Activated naive CD8-positive, alpha-beta T cell treated with anti-CD3 and anti-CD28 coated beads, Interleukin-2, amount 10 ng/mL, durations not matched to agents 7 days and 5 days (primary cell): ENCODE measurements at places on chromosomes 7 and 10. TPM values are rescaled to one million over a fixed set of nuclear protein-coding genes. Genes with fewer than 3 reads are reported as not detected.

GPAM gene
- 7.8 TPM for total RNA-seq

GRCh38 chr7:76196786-76197185 lies 4.9 kb upstream of the SRRM3 start:
- H3K27me3 ChIP-seq: peaks cover 4% of the 10 kb centered on the region
- no peaks in the 10 kb centered on the region for H3K36me3 ChIP-seq
- H3K27ac ChIP-seq: no peak overlapping the region
- no peak for DNase-seq

FOXP2 gene
- total RNA-seq: not detected

- H3K4me3 ChIP-seq: no peak overlapping the region
- H3K36me3 ChIP-seq: peaks cover 14% of the 10 kb centered on the region
- peaks cover 13% of the 10 kb centered on the region for H3K4me1 ChIP-seq
- no peak overlapping the region for H3K27ac ChIP-seq
- DNase-seq: no peak
Observed at GRCh38 chr7:102393467-102393866, 2.7 kb upstream of the PRKRIP1 start.

DNA sequence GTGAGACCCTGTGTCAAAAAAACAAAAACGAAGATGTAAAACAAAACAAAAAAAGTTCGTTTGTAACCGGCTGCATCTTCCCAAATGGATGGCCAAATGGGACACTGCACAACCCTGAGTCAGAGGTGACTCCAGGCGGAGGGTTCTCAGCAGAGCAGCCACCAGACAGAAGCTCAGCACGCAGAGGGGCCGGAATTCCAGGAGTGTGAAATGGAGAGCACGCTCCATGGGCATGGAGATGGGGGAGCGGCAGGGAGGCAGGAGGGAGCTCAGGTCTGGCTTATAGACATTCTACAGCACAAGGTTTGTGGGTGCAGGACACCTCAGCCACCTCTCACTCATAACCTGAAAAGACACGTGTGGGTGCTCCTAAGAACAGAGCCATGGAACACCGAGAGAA lies 227.0 kb downstream of the MAD1L1 start:
- no peaks in the 10 kb centered on the region for H3K27me3 ChIP-seq
- no peaks in the 10 kb centered on the region for H3K36me3 ChIP-seq
- H3K4me3 ChIP-seq: no peak overlapping the region
- H3K4me1 ChIP-seq: no peaks in the 10 kb centered on the region
- DNase-seq: no peak
- no peak overlapping the region for H3K27ac ChIP-seq

DDX50 gene
- 49.3 TPM for total RNA-seq

DNA sequence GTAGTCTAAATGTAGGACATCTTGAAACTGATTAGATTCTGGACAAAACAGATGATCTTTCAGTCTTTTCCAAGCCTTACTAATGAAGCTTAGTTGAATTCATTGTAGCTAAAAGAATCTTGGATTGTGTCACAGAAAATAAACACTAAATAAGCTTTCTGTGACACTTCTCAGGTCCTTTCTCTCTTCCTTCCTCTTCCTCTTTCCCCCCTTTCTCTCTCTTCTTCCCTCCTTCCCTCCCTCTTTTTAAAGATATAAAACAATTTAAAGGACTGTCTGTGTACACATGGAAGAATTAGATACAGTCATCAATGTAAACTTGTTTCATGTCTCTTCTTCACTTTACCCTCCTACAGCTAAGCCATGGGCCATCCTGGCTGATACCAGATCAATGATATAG lies 5.3 kb upstream of the COMMD3 start:
- no peak for DNase-seq
- H3K36me3 ChIP-seq: no peaks in the 10 kb centered on the region
- no peak overlapping the region for H3K27ac ChIP-seq
- H3K4me3 ChIP-seq: no peak overlapping the region

DNA sequence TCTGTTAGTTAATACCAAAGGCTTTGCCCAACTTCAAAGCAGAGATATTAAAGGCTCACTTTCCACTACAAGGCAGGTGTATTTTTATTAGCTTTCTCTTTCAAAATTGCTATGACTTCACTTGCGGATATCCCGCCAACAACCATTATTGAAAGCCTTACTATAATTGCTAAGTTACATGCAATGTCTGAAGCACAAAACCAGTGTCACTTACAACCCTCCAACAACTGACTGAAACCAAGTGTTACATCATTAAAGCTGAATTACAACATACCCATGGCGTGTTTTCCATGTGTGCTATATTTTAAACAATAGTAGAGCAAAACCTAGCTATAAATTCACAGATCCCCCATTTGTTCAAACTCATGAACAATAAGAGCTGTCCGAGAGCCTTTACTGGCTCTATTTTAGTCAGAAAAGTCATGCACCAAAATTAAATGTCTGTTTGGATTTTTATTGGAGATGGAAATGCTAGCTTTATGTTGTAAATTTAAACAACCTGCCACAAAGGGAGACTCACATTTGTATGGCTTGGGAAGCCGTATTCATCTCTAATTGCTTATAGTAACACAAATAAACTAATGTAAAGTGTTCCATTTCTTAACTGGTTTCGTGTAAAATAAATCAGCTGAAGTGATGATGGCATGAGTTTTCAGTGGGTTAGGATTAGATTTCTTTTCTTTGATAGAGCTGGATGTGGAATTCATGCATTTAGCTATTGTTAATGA lies 227.1 kb downstream of the AGMO start:
- no peaks in the 10 kb centered on the region for H3K36me3 ChIP-seq
- no peaks in the 10 kb centered on the region for H3K27me3 ChIP-seq
- no peak overlapping the region for H3K4me3 ChIP-seq
- H3K27ac ChIP-seq: no peak overlapping the region

- no peak overlapping the region for H3K4me3 ChIP-seq
- no peaks in the 10 kb centered on the region for H3K27me3 ChIP-seq
- no peak overlapping the region for H3K27ac ChIP-seq
- no peaks in the 10 kb centered on the region for H3K4me1 ChIP-seq
- no peak for DNase-seq
- no peaks in the 10 kb centered on the region for H3K36me3 ChIP-seq
Observed at GRCh38 chr10:36171953-36172940, 530.2 kb upstream of the FZD8 start.

DNA sequence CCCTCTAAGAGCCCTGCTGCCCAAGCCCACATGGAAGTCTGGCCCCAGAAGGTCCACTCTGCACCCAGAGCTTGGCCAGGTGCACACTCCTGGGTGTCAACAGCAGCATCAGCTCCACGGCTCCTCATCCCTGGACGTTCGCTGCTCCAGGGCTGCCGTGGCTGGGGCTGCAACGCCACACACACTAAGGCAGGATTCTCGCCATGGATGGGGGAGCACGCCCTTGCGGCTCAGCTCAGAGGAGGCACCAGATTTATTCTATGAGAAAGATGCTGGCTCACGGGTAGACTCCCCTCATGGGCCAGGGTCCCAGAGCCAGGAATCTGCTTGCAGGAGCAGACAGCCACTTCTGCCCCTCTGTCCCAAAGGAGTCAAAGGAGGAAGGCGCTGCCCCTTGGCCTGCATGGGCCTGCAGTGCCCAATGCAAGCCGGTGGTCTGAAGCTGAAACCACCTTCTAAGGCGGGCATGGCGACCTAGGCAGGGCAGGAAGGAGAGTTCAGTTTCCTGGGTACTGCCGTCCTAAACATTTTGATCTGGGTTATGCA lies 42.1 kb downstream of the CFAP46 start:
- DNase-seq: peak; percentile 7
- peaks cover 8% of the 10 kb centered on the region for H3K27me3 ChIP-seq
- peaks cover 9% of the 10 kb centered on the region for H3K4me1 ChIP-seq
- H3K36me3 ChIP-seq: no peaks in the 10 kb centered on the region
- no peak overlapping the region for H3K4me3 ChIP-seq

ENTPD1 gene
- total RNA-seq: 10.9 TPM

GRCh38 chr10:11245510-11245909 lies 227.8 kb downstream of the CELF2 start:
- no peak for DNase-seq
- no peaks in the 10 kb centered on the region for H3K27me3 ChIP-seq
- H3K4me1 ChIP-seq: peaks cover 27% of the 10 kb centered on the region
- peaks cover 23% of the 10 kb centered on the region for H3K36me3 ChIP-seq
- H3K4me3 ChIP-seq: no peak overlapping the region

GRCh38 chr10:101775273-101776160 lies at the start of gene FGF8:
FGF8 (minus strand) TSS chr10:101776114; CDS start chr10:101775900, 214 bp downstream.
- DNase-seq: peak; percentile 39
- peaks cover 67% of the 10 kb centered on the region for H3K27me3 ChIP-seq
- peaks cover 2% of the 10 kb centered on the region for H3K36me3 ChIP-seq
- H3K4me3 ChIP-seq: no peak within 1 kb of the TSS

DNA sequence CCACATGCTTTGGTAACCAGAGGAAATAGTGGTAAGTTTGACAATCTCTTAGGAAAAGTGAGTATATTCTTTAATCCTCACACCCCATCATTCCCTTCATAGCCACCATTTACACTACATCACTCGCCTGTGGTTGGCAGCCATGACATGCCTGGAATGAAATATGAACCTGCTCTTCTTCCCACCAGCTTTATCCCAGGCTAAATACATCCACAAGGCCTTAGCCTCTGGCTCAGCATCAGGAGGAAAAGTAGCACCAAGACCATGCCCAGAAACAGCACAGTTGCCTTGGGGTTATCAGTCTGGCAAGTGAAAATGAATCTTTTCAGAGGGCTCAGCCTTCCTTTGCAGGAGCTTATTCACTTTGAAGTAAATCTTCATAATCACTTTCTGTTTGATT lies 40.3 kb downstream of the SGCE start:
- no peak for DNase-seq
- no peak overlapping the region for H3K4me3 ChIP-seq
- peaks cover 5% of the 10 kb centered on the region for H3K27me3 ChIP-seq
- H3K4me1 ChIP-seq: peaks cover 1% of the 10 kb centered on the region
- H3K27ac ChIP-seq: no peak overlapping the region

DNA sequence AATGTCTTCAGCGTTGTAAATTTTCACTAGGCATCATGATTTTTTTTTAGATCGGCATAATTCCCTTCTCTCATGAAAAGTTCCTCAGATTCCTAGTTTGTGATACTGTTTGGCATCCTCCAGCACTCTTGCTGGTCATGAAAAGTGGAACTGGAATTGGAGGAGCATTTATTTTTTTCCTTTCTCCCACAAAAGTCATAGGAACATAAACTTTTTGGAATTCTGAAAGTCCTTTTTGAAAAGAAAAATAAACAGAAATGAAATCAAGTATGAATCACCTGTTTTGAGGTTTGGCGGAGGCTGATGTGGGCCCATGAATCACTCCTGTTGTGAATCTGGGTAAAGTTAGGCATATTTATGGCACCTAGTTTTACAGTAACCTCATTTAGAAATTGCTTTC lies 17.7 kb downstream of the CACNB2 start:
- no peaks in the 10 kb centered on the region for H3K36me3 ChIP-seq
- no peaks in the 10 kb centered on the region for H3K4me1 ChIP-seq
- H3K4me3 ChIP-seq: no peak overlapping the region
- no peak for DNase-seq

PLXNA4 gene
- 16.5 TPM for total RNA-seq

GPR85 gene
- not detected for total RNA-seq

TBC1D12 gene
- 0.17 TPM for total RNA-seq

- no peak overlapping the region for H3K27ac ChIP-seq
- DNase-seq: no peak
- no peak overlapping the region for H3K4me3 ChIP-seq
- peaks cover 4% of the 10 kb centered on the region for H3K4me1 ChIP-seq
- H3K27me3 ChIP-seq: no peaks in the 10 kb centered on the region
- peaks cover 17% of the 10 kb centered on the region for H3K36me3 ChIP-seq
Observed at GRCh38 chr7:35874886-35875285, 74.0 kb downstream of the SEPTIN7 start.

ABCC2 gene
- 2.5 TPM for total RNA-seq

ARHGEF35 gene
- total RNA-seq: 2.5 TPM

GRCh38 chr10:49280001-49280408 lies 19.0 kb upstream of the C10orf71 start:
- peaks cover 7% of the 10 kb centered on the region for H3K4me1 ChIP-seq
- no peak overlapping the region for H3K4me3 ChIP-seq
- H3K27ac ChIP-seq: no peak overlapping the region
- DNase-seq: no peak
- H3K36me3 ChIP-seq: no peaks in the 10 kb centered on the region

GRCh38 chr10:31765541-31765940 lies 163.1 kb downstream of the ARHGAP12 start:
- DNase-seq: no peak
- H3K36me3 ChIP-seq: no peaks in the 10 kb centered on the region

GRCh38 chr7:102081244-102081627 lies 205.4 kb upstream of the SH2B2 start:
- H3K4me3 ChIP-seq: no peak overlapping the region
- H3K27ac ChIP-seq: peak overlapping the region; percentile 9
- no peaks in the 10 kb centered on the region for H3K27me3 ChIP-seq
- DNase-seq: no peak

DNA sequence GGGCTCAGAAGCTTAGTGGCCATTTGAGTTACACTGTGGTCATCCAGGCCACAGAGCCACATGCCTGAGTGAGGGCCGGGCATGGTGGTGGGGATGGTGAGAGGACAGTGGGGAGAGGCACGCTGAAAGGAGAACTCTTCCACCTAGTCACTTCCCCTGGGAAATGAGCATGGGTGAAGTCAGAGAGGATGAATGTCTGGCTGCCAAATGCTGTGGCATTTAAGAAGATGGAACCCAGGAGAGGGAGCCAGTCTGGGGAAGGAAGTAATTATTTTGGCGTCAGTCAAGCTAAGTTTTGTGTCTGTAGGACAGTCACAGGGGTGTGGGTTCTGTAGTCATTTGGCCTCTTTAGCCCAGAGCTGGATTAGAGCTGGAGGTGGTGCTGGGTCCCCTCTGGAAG lies 86.0 kb upstream of the PODXL start:
- no peaks in the 10 kb centered on the region for H3K36me3 ChIP-seq
- no peak for DNase-seq
- no peaks in the 10 kb centered on the region for H3K27me3 ChIP-seq
- no peak overlapping the region for H3K27ac ChIP-seq
- H3K4me3 ChIP-seq: no peak overlapping the region
- no peaks in the 10 kb centered on the region for H3K4me1 ChIP-seq

PNLIP gene
- not detected for total RNA-seq

DNA sequence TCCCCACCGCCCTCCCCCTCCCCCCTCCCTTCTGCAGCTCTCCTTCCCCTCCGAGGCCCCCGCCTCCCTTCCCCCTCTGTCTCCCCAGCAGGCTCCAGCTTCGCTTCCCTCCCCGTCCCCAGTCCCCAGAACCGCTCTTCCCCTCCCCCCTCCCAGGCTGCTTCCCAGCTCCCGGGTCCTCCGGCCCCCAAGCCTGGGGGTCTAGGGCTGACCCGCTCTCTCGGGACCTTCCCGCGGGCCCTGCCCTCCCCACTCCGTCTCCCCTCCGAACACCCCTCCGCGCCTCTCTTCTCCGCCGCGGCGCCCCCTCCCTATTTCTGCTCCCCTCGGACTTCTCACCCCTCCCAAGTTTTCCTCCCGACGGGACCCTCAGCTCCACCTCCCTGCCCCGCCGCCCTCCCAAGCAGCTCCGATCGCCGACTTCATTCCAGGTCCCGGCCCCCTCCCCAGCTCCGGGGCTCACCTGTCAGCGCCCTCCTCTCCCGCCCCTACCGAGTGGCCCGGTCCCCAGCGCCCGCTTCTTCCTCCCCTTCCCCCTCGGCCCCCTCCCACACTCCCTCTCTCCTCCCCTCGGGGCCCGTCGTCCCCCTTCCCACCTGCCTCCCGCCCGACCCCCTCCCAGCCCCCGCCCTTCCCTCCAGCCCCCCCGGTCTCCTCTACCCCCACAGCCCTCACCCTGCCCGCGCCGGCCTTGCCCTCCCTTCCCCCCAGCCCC lies 990 bp downstream of the ZNF467 start:
- H3K4me3 ChIP-seq: peak overlapping the region; percentile 80
- no peak overlapping the region for H3K27ac ChIP-seq
- peaks cover 2% of the 10 kb centered on the region for H3K4me1 ChIP-seq
- no peaks in the 10 kb centered on the region for H3K36me3 ChIP-seq
- peak; percentile 45 for DNase-seq

PON3 gene
- total RNA-seq: not detected

GRCh38 chr7:18504965-18505364 lies 9.4 kb downstream of the HDAC9 start:
- H3K4me3 ChIP-seq: no peak overlapping the region
- no peaks in the 10 kb centered on the region for H3K27me3 ChIP-seq
- no peaks in the 10 kb centered on the region for H3K4me1 ChIP-seq
- DNase-seq: no peak
- no peaks in the 10 kb centered on the region for H3K36me3 ChIP-seq
